Activated T-cell treated with anti-CD3 and anti-CD28 coated beads for 24 hours (primary cell): ENCODE measurements at places on chromosomes 5 and 9.

DNA sequence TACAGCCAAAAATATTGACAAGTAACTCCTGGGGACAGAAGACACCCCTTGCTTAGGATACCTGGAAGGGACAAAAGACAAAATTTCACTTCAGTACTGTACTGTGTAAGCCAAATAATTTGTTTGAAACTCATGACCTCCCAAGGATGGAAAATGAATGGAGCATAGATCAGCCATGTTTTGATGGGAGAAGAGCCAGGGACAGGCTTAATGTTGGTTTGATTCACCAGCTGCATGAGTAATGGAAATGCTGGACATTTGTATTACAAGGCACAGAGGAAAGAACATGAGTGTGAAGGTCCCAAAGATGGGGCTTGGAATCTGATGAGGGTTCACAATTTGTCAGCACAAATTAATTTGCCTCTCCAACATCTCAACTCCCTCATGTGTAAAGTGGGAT is 122.8 kb downstream of the ENC1 start:
- DNase-seq = no peak

DNA sequence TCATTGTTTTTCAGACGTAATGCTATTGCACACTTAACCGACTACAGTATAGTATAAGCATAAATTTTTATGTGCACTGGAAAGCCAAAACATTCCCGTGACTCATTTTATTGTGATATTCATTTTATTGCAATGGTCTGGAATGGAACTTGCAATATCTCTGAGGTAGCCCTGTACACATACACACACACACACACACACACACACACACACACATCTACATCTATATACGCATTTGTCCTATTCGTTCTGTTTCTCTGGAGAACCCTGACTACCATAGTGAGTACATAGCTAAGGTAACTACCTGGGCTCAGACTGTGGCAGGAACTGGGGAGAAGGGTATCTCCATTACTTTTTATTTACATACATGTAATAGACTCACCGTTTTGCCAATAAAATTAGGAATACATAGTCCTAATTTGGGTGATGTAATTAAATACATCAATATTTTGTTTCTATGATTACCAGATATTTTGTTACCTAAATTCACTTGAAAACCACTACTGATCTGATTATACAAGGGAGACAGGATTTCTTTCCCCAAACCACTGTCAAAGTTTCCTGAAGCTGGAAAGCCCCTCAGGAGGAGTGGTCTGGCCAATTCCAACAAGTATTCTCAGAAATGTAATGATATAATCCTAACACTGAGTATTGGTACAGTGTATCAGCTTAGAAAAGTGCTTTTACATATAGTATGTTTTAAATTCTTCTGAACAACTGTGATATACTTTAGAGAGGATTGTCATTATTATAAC is 74.0 kb upstream of the PLPP1 start:
- DNase-seq = no peak

DNA sequence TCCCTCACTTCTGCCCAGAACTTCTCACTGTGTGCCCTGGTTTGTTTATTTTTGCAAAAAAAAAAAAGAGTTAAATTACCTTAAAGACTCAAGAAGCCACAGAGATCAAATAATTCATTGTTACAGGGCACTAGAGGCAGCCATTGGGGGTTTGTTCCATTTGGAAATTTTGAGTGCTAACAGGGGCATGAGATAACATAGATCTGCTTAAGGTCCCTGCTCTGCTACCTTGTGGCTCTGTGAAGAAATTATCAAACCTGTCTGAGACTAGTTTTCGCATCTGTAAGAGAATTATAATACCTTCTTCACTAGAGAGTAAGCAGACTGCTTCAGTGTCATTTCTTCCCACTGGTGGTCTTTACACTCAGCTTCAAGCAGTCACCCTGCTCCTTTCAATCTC is 394 bp downstream of the TLR4 start:
- no peak for DNase-seq

DNA sequence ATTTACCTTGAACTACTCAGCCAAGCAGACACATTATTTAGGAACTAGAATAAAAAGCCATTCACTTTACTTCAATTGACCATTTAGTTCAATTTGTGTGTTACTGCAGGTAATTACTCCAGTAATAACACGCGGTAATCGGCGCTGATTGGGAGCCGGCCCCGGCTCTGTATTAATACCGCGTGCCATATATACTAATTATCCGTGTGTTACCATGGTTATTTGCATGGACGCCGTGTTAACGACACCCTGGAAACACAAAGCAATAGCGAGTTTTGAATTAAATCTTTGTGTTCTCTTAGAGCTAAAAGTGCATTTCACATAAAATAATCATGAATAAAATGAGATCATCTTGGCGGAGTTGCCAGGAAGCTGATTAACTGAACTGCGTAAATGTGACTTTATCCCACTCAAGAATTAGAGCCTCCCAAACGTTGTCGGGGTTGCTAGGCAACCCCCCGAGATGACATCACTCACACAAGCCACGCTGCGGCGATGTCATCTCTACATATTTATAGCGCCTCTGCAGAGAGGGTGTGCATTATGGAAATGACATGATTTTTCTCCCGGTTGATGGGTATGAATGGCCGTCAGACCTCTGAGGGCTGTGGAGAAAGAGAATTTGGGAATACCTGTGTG is 41.4 kb upstream of the RNU6ATAC start:
- DNase-seq = no peak

DNA sequence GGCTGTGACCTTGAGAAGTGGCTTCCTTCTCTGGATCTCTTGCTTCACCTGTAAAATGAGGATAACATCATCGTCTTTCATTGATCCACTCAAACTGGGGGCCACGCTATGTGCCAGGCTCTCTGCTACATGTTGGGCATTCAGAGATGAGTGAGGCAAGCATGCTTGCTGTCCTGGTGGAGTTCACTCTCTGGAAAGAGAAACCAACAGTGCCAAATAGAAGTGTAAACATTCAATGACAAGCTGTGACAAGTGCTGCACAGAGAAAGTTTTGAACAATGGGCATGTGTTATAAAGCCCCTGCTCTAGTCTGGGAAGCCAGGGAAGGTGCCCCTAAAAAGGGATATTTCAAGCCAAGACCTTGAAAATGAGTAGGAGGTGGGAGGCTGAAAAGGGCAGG is 50.9 kb upstream of the AFAP1L1 start:
- no peak for DNase-seq

DNA sequence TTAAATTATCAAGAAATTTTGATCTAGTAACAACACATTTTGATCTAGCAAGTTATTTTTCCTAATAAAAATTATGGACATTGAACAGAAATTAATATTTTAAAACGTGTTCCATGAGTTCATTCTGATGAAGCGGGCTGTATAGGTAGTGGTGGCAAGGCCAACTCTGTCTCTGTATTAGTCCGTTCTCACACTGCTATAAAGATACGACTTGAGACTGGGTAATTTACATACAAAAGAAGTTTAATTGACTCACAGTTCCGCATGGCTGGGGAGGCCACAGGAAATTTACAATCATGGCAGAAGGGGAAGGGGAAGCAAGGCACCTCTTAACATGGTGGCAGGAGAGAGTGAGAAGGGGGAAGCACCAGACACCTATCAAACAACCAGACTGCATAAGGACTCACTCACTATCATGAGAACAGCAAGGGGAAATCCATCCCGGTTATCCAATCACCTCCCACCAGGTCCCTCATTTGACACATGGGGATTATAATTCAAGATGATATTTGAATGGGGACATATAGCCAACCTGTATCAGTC is 61.2 kb downstream of the TMEM232 start:
- DNase-seq = no peak

GRCh38 chr5:39558541-39558940 is 133.8 kb upstream of the DAB2 start:
- no peak for DNase-seq

- DNase-seq = no peak
Observed at GRCh38 chr5:137264573-137264972, 234.6 kb downstream of the SPOCK1 start.

GRCh38 chr9:1460143-1460769 is 410.1 kb downstream of the DMRT2 start:
- no peak for DNase-seq

DNA sequence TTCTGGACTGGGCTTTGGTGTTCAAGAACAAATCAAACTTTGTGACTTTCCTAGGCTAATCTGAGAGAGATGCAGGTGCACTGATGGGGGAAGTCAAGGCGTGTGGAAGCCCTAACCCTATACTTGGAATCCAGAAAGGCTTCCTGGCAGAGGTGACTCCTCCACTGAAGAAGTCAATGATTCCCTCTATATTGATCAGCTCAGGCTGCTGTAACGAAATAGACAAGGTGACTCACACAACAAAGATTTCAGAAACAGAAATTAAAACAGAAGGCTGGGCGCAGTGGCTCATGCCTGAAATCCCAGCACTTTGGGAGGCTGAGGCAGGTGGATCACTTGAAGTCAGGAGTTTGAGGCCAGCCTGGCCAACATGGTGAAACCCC is 69.6 kb upstream of the GGTA1 start:
- DNase-seq = no peak

DNA sequence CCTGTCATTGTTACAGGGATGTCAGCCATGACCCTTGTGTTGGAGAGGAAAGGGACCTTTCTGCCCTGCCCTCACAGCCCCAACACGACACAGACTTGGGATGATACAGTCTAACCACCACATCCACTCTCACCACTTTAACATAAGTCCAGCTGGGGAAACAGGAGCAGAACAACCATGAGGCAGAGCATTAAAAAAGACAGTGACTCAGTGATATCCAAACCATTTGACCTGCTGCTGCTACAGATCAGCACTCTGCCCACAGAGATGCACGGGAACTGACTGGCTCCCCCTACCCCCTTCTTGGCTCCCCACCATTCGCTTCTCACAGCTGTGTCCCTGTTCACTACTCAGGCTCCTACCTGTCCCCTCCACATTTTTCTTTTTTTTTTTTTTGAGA is 458.6 kb downstream of the ZNF608 start:
- no peak for DNase-seq

DNA sequence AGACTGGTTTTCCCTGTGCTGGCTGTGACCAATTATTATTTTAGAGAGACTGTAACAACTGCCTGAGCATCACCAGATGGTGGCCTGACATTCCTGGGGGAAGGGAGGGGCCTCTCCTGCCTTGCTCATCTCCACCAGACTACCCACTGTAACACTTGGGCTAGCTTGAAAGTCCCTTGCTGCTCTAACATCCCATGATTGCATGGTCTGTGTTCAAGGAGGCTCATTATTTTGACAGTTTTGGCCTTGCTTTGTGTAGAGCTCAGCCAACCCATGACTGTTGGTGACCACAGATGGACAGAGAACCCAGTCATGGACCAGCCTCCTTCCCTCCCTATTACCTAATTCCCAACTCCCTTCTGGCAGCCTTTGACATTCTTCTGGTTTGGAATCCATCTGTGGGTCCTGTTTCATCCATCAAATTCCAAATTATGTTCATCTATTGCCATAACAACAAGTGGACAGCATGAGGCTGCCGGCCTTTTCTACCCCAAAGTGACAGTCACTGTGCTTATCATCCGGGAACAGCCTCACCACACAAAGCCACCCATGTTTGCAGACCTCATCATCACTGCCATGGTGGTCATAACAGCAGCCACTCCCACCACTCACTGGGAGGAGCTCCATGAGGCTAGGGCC is 49.0 kb upstream of the ICE1 start:
- no peak for DNase-seq

DNA sequence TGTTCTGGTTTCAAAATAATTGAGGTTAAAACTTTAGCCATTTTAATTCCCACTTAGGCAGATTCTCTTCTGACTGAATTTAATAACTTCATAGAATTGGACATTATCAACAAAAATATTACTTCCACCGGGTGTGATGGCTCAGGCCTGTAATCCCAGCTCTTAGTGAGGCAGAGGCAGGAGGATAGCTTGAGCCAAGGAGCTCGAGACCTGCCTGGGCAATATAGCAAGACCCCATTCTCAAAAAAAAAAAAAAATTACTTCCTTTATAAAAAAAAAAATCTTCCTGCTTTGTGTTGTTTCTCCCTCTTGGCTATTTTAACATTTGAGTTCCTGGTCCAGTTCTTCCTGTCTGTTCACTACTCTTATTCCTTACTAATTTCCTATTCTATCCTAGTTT is 18.0 kb downstream of the APC start:
- DNase-seq = no peak

DNA sequence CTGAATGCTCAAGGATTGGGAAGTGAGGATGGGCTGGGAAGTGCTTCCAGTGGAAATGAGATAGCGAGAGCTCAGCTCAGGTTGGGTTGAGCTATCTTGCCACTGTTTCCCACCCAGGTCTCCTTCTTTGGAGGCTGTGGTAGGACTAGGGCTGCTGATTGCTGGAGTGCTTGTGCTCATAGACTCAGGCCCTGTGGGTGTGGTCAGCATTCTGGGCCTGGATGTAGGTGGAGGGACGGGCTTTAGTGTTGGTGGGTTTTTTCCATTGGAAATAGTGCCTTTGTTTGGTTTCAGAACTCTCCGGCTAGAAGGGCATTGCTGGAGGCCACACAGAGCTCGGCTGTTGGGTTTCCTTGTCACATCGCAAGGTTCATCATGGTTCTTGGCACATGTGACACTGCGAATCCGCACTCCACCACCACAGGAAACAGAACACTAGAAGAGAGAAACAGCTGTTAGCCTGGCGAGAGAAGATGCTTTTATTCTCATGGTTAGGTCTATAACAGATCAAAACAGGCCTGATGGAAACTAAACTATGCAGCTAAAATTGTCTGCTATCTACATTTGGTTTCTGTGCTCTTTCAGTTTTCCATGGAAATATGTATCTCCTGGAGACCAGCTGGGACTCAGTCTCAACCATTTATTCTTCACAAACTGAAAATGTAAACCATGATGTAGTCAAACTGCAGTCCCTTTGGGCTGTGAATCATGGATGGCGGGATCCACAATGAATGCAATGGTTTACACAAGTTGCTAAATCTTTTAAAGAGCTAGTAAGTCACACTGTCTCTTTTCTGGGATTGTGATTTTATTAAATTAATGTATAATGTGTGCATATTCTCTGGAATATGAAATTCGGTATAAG is 136.2 kb downstream of the TARS1 start:
- no peak for DNase-seq

DNA sequence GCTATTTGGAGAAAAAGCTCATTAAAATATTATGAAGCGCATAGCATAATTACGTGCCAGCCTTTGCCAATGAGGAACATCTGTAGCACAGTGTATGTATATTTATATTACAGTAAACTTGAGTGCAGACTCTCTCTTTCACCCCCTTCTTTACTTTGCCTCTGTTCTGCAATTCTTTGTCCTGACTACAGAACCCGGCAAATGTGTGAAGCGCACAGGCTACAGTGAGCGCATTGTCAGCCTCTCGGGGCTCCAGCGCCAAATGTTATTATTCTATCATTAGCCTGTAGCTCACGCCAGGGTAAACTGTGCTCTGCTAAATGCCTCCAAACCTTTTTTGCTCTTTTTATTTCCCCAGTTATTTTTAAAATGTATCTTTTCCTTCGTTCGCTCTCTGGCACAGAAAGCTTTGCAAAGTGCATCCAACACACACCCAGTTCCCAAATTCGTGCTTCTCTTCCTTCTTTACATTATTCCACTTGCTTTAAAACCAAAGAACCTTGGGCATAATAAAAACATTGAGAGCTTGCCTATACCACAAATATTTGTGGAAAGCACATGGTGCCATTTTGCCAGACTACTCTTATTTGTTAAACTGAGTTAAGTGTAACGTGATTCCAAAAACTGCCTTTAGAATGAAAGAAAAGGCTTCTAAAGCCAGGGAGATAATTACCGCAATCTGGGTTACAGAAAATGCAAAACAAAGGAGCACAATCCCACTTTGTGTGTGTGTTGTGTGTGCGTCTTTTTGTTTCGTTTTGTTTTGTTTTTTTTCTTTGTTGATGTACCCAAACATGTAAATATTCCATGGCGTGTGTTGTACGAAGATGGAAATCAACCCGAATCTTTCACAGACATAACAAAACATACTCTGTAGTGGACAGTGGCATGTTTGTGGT is 164.1 kb upstream of the MPDZ start:
- no peak for DNase-seq

- DNase-seq = no peak
Observed at GRCh38 chr9:69548681-69549080, 123.5 kb downstream of the APBA1 start.
